ENCODE measurements at places on chromosomes 2 and 18.
A peak's percentile ranks its signal among the peaks of the same experiment; 100 is the strongest.

GRCh38 chr2:109369671-109370191 lies 240.7 kb downstream of the SH3RF3 start:
- no peak for DNase-seq

DNA sequence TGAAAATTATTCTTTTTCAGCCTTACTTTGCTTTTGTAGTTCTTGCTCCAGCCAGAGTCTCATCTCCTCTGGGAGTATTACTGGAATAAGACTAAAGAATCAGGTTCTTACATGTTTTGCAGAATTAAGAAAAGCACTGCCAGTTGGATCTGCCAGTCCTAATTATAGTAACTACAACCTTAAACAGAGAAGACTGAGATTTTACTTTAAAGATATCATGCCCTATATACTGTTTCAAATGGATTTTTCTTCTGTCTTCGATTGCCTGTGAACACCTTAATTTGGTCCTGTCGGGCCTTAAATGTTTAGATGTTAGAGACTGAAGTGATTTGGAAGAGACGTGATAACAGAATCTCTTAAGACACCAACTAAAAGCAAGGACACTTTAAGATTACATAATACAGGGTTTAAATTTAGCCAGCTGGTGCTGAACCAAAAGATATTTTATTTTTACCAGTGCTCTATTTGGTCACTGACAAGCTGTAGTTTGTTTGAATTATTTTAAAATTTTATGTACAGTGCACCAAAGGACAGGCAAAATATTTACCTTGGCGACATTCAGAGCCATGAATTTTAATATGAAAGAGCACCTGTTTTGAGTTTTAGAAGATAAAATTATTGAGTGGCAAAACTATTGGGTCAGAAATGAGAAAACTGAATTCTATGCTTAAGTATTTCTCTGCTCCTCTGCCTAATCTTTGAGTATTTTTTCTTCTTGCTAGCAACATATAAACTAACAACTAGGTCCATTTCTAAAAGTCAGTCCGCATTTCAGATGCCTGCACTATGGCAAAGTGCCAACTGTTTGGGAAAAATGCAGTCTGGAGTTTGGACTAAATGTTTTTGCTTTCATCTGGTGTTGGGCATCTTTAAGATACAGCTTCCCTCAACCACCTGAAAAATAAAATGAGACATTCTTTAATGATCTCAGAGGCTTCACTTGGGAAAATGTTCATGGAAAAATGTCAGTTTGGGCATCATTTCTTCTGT lies 300.0 kb downstream of the XIRP2 start:
- no peak for DNase-seq

DNA sequence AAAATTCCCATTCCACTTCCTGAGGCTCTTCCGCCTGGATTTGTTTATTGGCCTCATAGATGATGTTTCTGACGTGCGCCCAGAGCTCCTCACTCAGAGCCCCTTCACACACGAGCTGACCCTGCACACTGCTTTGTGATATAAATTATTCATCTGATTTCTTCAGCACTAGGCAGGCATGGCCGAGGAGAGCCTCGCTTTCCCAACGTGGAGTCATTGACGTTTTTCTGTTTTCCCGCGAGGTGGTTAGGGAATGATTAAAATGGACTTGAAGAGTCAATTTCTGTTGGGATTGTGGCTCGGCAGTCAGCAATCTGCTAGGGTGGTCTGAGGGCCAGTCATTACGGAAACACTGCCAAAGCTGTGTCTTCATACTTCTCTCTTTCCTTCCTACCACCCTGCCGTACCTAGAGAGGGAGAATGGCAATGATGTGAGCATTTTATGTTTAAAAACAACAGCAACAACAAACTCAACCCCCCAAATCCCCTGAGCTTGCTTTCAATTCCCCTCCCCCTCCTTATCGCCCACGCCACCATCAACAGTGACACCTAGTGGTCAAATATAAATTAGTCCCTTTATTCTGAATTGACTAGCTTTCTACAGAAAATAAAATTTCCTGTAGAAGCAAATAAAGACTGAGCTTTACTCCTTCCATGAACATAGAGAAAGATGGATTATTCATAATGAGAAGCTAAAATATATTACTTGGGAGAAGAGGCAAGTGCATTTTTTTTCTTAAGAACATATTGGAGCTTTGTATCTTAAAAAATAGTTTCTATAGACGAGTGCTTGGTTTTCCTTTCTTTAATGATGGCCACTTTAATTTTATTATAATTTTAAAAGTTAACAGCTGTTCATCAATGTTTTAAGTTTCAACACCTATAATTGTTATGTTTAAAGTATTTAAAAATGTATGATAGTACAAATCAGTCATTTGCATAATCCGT lies 285.1 kb downstream of the MTX2 start:
- DNase-seq, result peak; percentile 35

DNA sequence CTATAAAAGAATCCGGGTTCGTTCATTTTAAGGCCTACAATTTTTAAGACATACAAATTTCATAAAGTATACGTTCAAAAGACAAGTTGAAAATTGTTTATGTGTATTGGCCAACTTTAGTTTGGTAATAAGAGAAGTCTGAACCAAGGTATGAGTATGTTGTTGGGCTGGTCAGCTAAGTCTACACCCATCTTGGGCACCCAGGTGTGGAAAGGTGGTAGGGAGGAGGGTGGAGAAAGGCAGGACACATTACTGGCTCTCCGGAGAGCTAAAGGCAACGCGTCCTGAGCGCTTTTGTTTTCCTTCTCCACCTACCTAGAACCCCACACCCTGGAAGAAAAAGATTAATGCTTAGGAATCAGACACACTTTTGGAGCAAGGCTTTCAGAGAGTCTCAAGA lies 899 bp upstream of the PELI1 start:
- no peak for DNase-seq

- no peak for DNase-seq
These were observed 70.8 kb upstream of the GATA6 start for GRCh38 chr18:22098563-22098989.

DNA sequence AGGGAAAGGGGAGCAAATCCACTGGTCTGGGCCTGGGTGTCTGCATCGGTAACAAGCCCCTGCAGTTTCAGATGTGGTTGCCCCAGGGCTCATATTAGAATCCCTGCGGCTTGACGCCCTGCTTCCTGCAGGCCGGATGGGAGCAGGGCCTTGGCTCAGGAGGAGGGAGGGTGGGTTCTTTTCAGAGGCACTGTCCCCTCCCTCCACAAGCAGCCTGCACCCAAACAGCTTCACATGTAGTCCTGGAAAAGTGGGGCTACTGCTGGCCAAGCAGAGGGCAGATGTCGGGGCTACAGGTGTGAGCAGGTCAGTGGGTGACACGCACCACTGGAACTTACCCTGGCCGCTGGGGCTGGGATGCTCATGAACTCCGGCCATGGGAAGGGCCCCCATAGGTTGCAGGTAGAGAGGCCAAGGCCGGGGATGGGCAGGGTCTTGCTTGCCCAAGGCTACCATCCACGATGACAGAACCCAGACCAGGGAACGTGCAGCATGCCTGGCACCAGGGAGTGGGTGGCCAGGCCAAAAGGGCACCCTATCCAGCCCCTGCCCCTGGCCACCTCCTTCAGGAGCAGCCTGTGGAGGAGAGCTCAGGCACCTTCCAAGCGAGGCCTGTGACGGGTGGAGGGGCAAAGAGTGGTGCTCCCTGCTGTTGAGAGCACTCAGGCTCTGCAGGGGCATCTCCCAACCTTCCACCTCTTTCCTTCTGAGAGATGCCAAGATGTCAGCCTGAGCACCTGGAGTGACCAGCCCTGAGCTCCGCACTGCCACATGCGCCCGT lies 16.8 kb downstream of the ARID5A start:
- no peak for DNase-seq

- DNase-seq, result peak; percentile 19
These were observed 30.9 kb upstream of the IL37 start for GRCh38 chr2:112880091-112880531.

DNA sequence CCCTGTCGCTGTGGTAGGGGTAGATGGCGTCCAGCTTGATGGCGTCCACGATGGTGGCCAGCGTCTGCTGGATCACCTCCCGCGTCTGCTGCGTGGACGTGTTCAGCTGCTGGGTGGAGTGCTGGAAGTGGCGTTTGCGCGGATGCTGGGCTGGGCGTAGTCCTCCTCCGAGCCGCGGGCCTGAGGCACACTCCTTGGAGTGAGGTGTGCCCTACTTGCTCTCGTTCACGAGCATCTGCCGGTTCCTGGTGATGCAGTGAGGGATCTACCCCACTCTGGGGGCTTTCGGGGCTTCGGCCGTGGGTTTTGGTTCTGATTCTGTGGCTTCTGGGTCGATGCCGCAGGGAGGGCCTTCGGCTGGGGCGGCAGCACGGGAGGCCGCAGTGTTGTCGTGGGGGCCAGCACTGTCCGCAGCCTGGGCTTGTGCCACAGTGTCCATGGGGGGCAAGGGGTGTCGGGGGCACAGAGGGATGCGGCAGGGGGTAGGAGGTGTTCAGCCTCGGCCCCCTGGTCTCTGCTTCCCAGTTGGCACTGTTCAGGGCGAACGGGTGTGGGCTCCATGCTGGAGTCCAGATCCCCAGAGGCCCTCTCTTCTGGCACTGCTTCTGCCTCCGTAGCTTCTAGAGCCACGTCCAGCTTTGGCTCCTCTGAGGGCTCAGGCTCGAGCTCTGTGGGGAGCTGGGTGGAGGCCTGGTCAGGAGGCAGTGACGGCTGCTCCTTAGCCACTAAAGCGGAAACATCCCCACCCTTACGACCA lies 890.6 kb upstream of the LRRTM1 start:
- no peak for DNase-seq

GRCh38 chr2:191565647-191566198 lies 112.2 kb upstream of the NABP1 start:
- DNase-seq, result no peak

GRCh38 chr2:26395394-26395793 lies 6.3 kb upstream of the DRC1 start:
- DNase-seq, result no peak

GRCh38 chr18:78517973-78518372 lies 461.6 kb upstream of the SALL3 start:
- DNase-seq, result no peak

DNA sequence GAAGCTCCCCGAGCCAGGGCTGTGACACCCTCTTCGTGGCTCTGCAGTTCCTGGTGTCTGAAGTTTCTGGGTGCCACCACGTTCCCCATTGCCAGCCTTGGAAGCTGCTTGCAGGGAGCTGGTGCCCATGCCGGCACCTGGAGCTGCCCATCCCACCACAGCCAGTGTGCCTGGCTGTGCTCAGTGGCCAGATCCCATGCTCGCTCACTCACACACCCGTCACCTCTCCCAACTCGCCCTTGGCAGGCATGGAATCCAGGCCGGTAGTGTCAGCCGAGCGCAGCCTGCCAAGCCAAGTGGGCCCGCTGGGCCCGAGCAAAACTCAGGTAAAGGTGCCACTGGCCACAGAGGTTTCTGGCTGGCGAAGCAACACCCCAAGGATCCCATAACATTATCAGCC lies 370.2 kb downstream of the PTPRM start:
- DNase-seq, result no peak

- DNase-seq, result no peak
These were observed 157.0 kb downstream of the EML6 start for GRCh38 chr2:54880428-54880827.

- DNase-seq, result no peak
These were observed 135.3 kb downstream of the CCDC148 start for GRCh38 chr2:158321264-158321663.

GRCh38 chr2:124180635-124181034 lies 155.5 kb downstream of the CNTNAP5 start:
- no peak for DNase-seq

- DNase-seq, result no peak
These were observed 665.9 kb downstream of the CBLN2 start for GRCh38 chr18:71878226-71878625.

- no peak for DNase-seq
These were observed 71.4 kb downstream of the WDSUB1 start for GRCh38 chr2:159215116-159215515.

GRCh38 chr2:152549423-152549822 lies 167.8 kb downstream of the PRPF40A start:
- DNase-seq, result no peak

GRCh38 chr18:67916097-67916496 lies 399.6 kb upstream of the DSEL start:
- no peak for DNase-seq

DNA sequence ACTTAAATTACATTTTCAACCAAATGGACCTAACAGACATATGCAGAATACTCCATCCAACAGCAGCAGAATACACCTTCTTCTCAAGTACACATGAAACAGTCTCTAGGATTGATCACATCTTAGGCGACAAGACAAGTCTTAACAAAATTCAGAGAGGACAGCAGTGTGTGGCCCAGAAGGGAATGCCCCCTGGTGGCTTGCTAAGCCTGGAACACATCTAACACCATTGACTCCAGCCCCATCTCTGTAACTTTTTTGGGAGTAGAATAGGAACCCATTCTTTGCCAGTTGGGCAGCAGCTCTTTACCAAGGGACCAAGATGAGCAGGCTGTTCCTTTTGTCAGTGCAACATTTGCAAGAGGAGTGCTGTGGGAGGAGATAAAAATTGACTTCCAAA lies 249.9 kb downstream of the PLCL1 start:
- DNase-seq, result peak; percentile 48

- no peak for DNase-seq
These were observed 5.8 kb upstream of the SEMA4C start for GRCh38 chr2:96875498-96876268.

DNA sequence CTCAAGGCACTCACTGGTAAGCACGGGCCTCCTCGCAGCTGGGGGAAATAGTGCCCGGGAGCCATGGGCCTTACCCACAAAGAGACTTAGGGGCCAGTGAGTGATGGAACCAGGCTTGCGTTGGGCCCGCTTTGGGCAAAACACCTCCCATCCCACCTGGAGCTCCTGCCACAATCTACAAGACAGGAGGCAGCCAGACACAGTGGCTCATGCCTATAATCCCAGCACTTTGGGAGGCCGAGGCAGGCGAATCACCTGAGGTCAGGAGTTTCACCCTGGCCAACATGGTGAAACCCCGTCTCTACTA lies 88.2 kb downstream of the TFCP2L1 start:
- DNase-seq, result no peak

- no peak for DNase-seq
These were observed 216.5 kb downstream of the DYSF start for GRCh38 chr2:71669628-71670429.

DNA sequence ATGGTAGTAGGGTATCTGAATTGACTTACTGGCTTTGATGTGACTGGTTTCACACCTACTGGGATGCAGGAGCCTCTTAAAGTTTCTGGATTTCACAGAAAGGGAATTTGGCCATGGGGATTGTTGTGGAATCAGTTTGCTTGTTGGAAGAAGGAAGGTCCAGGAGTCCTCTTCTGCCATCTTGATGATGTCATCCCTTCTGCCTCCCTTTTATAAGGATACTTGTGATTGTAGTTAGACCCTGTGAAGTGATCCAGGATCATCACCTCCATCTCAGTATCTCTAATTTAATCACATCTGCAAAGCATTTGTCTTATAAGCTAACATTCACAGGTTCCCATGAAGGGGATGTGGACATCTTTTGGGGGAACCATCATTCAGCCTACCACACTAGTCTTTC lies 79.5 kb downstream of the CCDC138 start:
- DNase-seq, result no peak

Measured in activated T-cell treated with anti-CD3 and anti-CD28 coated beads, Interleukin-2, amount 50 U/mL, for 72 hours (primary cell).